ENCODE measurements at places on chromosomes 7 and 10. TPM values are rescaled to one million over a fixed set of nuclear protein-coding genes. Genes with fewer than 3 reads are reported as not detected.

Gene SYT15B
- 0.89 TPM for total RNA-seq

Gene MRPS33
- 20.4 TPM for total RNA-seq

Gene SAMD9L
- 8.0 TPM for total RNA-seq

Gene SLC13A4
- not detected for total RNA-seq

Gene DNAJC1
- 33.9 TPM for total RNA-seq

Gene SORCS1
- total RNA-seq: not detected

Gene TCERG1L
- not detected for total RNA-seq

Gene OR9A2
- not detected for total RNA-seq

Gene IFIT1B
- total RNA-seq: not detected

Gene UNCX
- total RNA-seq: not detected

Gene NET1
- total RNA-seq: 20.7 TPM

DNA sequence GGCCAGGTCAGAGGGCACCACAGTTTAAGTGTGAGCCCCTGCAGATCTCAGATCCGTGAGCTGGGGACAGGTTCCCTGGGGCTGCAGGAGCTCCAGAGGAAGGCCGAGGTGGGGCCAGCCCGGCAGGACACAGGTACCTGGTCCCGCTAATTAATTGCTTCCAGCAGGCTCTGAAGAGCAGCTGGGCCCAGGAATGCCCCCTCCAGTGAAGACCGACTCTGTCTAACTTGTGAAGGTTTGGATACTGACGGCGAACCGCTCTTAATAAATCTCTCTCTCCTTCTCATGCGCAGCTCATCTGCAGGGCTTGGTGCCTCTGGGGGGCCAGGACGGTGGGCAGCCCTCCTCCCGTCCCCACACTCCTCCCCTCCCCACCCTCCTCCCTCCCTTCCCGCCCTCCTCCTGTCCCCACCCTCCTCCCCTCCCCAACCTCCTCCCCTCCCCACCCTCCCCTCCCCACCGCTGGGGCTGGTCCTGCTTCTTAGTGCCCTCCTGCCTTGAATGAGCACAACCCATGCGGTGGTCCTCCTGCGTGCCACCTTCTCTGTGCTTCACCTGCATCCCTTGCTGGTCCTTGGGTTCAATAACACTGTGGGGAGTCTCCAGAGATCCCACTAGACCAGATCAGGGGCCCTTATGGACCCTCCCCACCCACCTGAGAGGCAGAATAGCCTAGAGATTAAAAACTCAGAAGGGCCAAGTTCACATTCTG, 38.3 kb downstream of the PDGFA start:
- no peak for DNase-seq

- DNase-seq: no peak
These were observed 22.3 kb downstream of the CALML3 start for GRCh38 chr10:5546891-5547680.

DNA sequence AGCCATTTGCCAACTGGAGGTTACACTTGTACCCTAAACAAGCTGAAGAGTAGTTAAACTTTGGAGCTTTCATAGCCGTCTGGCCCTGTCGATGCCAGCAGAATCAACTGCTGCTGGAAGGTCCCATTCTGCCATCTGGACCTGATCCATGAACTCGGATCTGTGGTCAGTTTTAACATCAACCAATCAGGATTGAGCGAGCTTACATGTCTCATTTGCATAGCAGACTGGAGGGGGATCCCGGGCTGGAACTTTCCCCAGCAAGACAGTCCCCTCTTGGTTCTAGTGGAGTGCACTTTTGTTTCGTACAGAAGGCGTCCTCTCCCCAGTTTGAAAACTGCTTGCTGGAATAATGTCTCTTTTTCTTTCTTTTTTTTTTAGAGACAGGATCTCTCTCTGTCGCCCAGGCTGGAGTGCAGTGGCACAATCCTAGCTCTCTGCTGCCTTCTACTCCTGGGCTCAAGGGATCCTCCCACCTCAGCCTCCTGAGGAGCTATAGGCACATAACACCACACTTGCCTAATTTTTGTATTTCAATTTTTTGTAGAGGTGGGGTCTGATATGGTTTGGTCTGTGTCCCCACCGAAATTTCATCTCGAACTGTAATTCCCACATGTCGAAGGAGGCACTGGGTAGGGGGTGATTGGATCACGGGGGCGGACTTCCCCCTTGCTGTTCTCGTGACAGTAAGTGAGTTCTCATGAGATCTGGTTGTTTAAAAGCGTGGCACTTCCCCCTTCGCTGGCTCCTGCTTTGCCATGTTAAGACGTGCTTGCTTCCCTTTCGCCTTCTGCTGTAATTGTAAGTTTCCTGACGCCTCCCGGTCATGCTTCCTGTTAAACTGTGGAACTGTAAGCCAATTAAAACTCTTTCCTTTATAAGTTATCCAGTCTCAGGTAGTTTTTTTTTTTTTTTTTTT, 42.8 kb upstream of the SEPHS1 start:
- DNase-seq: peak; percentile 36

DNA sequence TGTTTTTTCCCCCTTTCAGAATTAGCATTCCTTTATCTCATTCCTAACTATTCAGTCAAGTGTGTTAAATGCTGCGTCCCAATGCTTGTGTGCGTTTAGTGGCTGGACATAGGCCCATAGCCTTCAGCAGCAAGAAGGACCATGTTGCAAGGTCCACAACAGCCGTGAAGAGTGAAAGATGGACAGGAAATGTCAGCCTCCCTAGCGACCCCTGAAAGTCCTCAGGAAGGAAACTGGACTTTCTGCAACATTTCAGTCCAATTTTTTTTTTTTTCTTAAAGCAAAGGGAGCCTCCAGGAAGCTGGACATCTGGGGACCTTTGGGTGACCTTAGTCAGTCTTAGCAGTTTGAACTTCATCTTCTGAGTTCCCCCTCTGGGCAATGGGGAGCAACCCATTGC, 550.7 kb upstream of the MGMT start:
- no peak for DNase-seq

GRCh38 chr7:35037211-35037525, at the start of gene DPY19L1:
DPY19L1 (minus strand) TSS chr7:35037485; CDS start chr7:35037394, 91 bp downstream.
- no peak for DNase-seq

DNA sequence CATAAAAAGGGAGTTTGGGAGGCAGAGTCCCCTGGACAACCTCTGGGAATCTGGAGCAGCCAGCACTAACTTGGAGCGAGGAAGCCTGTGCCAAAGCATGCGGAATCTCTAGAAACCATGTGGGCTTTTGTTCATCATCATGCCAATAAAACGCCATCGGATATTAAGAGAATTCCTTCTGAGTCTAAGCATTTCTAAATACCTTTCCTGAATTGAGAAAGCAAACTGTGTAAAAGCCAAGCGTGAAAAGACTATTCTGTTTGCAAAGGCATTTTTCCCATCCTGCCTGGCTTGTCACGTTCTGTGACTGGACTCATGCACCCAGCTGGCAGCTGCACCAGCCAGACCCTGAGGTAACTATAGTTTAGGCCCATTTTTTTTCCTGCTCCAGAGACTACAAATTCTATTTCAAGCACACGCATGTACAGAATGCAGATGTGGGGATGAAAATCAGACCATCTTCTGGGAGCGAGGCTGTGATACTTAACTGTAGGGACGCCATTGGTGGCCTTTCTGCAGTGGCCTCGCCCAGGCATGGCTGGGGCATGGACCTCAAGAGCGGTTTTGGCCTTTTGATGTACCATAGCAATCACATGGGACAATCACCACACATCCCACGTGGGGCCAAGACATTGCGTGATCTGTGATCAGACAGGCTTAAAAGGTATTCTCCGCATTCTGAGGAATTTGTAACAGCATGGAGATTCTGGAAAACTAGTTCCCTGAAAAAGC, 218.9 kb downstream of the KIAA1217 start:
- DNase-seq: no peak

DNA sequence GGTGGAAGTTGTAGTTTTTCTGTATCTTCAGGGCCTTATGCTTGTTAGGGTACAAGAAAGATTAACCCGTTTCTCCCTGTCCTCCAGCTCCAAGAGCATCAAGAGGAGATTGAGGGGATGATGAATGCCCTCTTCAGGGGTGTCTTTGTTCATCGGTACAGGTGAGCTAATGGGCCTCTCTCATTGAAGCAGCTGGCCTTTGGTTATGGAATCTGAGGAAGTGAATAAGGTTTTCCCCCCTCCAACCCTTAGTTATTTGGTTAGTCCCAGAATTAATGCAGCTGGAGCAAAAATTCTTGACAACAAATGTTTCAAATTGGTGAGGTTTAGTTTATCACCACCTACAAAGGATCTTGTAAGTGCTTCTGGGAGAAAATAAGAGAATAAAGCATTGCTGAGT, 17.5 kb downstream of the STAG3 start:
- DNase-seq: no peak

GRCh38 chr7:18803923-18804322, 308.4 kb downstream of the HDAC9 start:
- no peak for DNase-seq

DNA sequence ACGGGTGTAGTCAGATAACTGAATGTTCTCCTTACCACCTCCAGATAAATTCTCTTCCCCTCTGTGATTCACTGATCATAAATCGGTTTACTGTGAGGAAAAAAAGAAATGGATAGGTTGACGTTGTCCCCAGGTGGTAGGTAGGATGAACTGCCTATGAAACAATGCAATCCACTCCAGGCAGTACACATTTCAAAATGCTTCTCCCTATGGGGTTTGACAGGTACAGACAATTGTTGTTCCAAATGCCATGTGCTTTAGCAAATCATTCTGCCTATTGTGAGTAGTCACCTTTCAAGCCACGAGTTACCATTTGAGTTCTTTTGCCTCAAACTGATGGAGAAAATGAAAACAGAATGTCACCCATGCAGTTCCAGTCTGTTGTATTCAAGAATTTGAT, 21.8 kb downstream of the VIM start:
- DNase-seq: peak; percentile 66

GRCh38 chr7:95027234-95027872, 120.0 kb downstream of the PPP1R9A start:
- no peak for DNase-seq

- no peak for DNase-seq
These were observed 443.8 kb downstream of the GATA3 start for GRCh38 chr10:8498290-8498689.

DNA sequence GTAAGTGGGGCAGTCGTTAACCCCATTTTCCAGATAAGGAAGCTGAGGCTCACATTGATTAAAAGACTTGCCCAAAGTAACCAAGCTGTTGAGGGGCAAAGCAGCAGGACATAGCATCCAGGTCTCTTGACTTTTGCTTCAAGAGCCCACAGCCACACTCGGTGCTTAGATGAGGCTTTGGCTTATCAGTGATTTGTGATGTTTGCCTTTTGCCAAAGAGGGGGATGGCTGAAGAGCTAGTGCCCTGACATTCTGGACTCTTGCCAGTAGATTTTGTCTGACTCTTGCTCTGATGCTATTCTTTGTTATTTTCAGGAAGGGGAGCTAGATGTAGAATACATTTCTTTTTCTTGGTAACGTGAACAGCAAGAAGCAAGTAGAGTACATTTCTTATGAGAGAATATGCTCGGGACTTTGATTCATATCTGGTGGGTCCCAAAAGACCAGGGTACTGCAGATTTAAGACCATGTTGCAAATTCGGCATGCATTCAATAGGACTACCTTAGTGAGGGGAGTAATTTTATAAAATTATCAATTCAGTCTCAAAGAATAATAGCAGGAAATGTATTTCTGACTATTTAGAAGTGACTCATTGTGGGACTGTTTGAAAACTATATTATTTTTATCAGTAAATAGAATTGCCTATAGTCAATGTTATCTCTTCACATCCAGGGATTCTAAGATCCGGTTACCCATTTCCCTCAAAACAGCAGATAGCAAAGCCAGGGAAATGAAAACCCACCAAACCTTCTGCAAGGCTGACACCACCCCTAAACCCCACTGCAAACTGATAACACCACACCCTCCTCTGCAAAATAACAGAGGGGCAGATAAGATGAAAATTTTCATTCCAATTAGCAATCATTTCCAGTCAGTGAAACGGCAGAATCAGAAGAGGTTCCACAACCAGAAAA, 180.0 kb upstream of the BMPER start:
- peak; percentile 94 for DNase-seq

DNA sequence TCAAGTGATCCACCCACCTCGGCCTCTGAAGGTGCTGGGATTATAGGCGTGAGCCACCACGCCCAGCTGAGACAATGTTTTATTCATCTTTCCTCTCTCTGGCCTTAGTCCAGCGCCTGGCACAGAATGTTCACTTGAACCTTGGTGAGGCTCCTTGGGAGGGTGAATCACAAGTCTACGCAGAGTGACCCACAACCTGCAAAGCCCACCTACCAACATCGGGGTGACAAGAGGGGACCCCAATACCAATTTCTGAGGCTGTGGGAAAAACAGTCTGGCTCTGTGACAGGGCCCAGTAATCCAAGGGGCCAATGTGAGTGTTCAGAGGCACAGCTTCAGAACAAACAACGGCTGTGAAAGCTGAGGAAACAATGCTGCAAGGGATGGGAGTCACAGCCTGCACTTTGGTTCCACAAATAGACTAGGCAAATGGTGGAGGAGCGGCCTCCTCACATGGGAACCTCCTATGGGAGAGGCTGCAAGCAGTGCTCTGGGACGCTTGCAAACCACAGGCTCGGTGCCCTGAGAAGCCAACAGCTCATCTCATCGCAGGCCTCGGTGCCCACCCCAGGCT, 5.6 kb upstream of the MALSU1 start:
- DNase-seq: no peak

- DNase-seq: no peak
These were observed 1.2 kb downstream of the ZNF33B start for GRCh38 chr10:42637142-42637541.

DNA sequence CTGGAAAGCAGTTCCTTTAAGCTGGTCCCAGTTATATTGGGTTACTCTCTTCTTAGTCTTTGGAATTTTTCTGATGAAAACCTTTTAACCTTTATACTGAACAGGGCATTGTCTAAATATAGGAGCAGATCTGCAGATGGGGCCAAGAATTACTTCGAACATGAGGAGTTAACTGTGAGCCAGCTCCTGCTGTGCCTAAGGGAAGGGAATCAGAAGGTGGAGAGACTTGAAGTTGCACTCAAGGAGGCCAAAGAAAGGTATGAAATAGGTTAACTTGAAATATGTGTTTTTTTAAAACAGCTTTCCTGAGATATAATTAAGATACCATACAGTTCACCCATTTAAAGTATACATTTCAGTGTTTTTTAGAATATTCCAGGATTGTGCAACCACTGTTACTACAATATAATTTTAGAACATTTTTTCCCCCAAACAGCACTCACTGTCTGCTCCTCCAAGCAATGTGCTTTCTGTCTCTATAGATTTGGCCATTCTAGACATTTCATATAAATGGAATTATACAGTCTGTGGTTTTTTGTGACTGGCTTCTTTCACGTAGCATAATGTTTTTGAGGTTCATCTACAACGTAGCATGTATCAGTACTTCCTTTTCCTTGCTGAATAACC, 18.9 kb downstream of the OPTN start:
- DNase-seq: no peak

- peak; percentile 85 for DNase-seq
These were observed 226.4 kb upstream of the HABP2 start for GRCh38 chr10:113326160-113327111.

DNA sequence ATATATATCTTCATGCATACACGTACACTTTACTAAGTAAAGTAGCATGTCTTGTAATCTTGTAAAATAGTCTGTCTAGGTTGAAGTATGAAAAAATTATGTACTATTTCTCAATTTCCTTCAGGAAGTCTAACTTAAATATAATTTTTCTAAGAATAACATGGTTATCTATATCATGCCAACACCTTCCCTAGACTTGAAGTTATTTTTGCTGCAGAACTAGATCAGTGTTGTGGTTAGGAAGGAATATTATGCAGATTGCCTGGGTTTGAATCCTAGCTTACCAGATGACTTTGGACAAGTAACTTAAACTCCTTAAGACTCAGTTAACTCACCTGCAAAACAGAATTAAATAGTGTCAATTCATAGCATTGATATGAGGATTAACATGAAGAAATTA, 142.2 kb upstream of the SEMA3A start:
- DNase-seq: no peak

GRCh38 chr10:126564326-126564888, 106.1 kb downstream of the C10orf90 start:
- DNase-seq: no peak

GRCh38 chr10:100114460-100114859, 32.8 kb upstream of the CPN1 start:
- DNase-seq: no peak
